Sigmoid colon (tissue), 7 donors: ENCODE measurements at places on chromosomes 3 and 15. TPM values are rescaled to one million over a fixed set of nuclear protein-coding genes. Genes with fewer than 3 reads are reported as not detected.
A peak's percentile ranks its signal among the peaks of the same experiment; 100 is the strongest.

The SCAMP5 gene
- 1.3 TPM for total RNA-seq

DNA sequence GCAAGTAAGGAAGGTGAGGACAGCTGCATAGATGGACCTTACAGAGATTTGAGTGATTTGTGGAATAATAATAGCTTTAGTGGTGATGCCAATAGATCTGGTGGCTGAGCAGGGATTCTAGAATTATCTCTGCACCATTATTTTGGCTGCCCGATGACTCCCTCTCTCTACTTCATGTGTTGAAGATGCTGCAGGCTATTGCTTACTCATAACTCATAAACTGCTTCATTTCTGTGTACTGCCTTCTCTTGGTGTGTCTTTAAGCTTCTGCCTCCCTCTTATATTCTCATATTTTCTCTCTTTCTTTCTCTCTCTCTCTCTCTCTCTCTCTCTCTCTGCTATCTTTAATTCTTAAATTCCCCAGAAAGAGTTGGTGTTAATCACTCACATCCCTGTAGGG, 256.0 kb upstream of the TRIM42 start:
- no peaks in the 10 kb centered on the region for H3K36me3 ChIP-seq
- peaks cover 6% of the 10 kb centered on the region for H3K4me1 ChIP-seq
- no peak for DNase-seq
- no peaks in the 10 kb centered on the region for H3K27me3 ChIP-seq
- no peak overlapping the region for H3K27ac ChIP-seq

DNA sequence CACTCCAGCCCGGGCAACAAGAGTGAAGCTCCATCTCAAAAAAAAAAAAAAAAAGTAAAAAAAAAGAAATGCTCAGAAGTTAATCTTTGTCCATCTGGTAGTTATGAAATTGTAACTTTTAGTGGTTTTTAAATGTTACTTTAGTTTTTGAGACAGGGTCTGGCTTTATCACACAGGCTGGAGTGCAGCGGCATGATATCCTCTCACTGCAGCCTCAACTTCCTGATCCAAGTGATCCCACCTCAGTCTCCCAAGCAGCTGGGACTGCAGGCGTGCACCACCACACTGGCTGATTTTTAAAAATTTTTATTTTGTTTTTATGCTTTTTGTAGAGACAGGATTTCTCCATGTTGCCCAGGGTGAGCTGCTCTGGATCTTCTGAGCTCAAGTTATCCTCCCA, 1.3 kb downstream of the RNU5B-1 start:
- no peaks in the 10 kb centered on the region for H3K36me3 ChIP-seq
- DNase-seq = no peak
- no peaks in the 10 kb centered on the region for H3K27me3 ChIP-seq
- H3K4me1 ChIP-seq = peaks cover 17% of the 10 kb centered on the region

DNA sequence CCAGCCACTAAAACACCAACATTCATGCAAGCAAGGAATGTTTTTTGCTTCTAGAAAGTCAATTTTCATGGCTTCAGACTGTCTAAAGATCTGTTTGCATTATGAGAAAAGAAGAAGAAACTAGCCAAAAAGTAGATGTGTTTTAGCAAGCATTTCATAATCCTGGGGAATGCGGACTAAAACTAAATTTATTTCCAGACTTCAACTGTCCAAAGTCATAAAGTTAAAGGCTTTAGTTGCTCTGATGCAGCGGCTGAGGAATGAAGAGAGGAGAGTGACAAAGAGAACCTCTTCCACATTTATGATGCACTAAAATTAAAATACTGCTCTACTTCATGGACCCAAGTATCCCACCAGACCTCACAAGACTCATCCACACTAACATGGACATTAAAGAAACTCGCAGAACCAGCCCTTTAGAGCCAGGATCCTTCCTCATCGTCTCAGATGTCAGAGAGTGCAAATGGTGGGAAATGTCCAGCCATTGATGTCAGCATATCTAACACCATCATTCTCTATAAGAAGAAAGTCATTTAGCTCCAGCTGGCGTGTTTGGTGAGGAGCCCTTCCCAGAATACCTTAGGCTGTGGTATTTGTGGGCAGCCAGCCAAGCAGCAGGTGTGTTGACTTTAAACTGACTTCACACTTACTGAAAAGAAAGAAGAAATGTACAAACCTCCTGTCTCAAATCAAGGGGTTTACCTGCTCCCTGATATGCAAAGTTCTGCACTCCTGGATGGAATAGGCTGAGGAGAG, 17.4 kb downstream of the FYCO1 start:
- no peak for DNase-seq
- peaks cover 23% of the 10 kb centered on the region for H3K36me3 ChIP-seq
- peaks cover 5% of the 10 kb centered on the region for H3K4me1 ChIP-seq
- H3K4me3 ChIP-seq = no peak overlapping the region
- no peak overlapping the region for H3K27ac ChIP-seq

The GATM gene
- total RNA-seq = 38.4 TPM

- no peaks in the 10 kb centered on the region for H3K27me3 ChIP-seq
- peak overlapping the region; percentile 39 for H3K27ac ChIP-seq
These were observed 10.4 kb upstream of the FBXL22 start for GRCh38 chr15:63586790-63587189.

The OR5K2 gene
- total RNA-seq = not detected
